Skeletal muscle cell (primary cell): ENCODE measurements at places on chromosomes 3 and 15.

DNA sequence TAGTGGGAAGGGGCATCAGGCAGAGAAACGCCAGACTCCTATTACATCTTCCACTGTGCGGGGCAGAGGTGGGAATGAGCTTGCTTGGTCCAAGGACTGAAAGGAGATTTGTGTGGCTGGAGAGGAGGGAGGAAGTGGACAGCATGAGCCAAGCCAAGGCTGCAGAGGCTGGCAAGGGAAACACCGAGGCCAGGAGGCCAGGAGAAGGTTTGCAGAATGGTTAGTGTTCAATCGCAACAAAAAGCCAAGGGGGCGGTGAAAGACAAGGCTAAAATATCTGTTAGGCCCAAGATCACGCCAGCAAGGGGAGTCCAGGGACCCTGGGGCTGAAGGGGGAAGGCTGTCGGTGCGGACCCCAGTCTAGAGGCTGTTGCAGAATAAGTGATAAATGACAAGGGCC is 75.8 kb downstream of the CPN2 start:
- DNase-seq, result no peak

DNA sequence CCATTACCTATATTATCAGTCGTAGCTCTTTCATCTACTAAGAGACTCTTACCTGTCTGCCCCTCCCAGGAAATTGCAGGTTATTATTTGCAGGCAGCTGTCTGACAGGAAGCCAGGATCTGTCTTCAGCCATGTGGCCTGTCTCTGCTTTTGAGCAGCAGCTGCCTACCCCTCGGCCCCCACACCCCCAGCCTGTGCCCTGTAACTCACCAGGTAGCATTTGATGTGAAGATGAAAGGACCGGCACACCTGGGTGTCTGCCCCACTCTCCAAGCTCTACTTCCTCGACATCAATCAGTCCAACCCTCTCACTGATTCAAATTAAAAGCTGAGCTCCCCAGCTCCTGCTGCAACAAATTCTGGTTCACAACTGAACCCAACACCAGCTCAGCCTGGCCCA is 197.2 kb upstream of the CTNNB1 start:
- no peak for DNase-seq

DNA sequence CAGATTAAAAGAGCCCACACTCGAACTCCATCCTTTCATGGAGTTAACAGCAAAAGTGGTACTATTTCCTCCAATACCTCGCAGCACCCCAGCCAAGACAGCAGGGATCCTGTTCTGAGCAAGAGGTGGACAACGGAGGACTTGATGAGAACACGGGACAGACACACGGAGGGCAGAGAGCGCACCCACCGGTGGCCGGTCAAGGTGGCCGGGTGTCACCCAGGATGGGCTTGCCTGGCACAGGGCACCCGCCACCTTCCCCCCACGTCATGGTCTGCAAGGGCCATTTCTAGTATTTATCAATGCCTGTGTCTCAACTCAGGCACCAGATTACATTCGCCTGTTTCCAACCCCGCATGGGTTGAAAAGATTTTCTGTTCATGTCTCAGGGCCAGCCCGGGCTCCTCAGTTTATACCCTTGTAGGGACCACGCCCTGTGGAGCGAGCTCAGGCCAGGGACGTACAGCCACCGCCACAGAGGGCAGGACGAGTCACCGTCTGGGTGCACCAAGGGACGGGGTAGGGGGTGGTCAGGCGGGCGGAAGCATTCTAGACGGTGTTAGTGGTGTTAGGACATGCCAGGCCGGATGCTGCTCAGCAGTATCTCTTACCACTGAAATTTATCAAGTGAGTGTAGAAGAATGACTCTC is 64.2 kb downstream of the CYFIP1 start:
- no peak for DNase-seq

DNA sequence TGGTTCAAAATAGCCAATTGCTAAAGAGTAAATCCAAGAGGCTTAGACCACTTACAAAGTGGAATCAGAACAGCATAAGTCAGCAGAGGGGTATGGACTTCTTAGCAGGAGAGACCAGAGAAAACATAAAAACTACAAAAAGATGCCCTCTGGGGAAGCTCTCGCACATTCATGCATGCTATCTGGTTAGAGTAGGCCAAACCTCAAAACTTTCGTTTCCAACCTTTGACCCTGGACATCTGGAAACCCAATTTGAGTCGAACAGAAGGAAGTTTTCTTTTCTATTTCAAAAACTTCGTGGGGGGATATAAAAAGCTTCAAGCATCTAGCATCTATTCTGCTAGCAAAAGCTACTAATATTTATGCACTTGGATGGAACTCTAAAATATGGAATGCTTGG is 523.9 kb upstream of the AGTR1 start:
- peak; percentile 43 for DNase-seq

GRCh38 chr15:77015646-77016320 is 20.9 kb downstream of the PSTPIP1 start:
- no peak for DNase-seq

GRCh38 chr3:126923423-126923822 is 59.5 kb upstream of the PLXNA1 start:
- DNase-seq, result no peak

- peak; percentile 19 for DNase-seq
These were observed 155.2 kb downstream of the RBPMS2 start for GRCh38 chr15:64619880-64620839.

DNA sequence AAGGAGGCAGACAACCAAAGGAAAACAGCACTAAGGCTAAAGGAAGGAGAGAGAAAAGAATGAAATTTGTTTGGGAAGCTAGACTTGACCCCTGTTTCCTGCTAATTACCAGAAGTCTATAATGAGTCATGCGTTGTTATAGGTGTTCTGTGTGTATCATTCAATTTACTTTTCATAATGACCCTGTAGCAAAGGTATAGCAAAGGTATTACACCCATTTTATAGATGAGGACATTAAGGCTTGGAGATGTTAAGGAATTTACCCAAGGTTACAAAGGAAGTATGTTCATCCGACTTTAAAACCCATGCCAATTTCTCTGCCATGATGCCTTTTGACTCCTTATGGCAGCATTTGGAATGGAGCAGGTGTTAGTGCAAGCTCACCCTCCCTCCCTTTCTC is 54.9 kb downstream of the RAP2B start:
- DNase-seq, result no peak

DNA sequence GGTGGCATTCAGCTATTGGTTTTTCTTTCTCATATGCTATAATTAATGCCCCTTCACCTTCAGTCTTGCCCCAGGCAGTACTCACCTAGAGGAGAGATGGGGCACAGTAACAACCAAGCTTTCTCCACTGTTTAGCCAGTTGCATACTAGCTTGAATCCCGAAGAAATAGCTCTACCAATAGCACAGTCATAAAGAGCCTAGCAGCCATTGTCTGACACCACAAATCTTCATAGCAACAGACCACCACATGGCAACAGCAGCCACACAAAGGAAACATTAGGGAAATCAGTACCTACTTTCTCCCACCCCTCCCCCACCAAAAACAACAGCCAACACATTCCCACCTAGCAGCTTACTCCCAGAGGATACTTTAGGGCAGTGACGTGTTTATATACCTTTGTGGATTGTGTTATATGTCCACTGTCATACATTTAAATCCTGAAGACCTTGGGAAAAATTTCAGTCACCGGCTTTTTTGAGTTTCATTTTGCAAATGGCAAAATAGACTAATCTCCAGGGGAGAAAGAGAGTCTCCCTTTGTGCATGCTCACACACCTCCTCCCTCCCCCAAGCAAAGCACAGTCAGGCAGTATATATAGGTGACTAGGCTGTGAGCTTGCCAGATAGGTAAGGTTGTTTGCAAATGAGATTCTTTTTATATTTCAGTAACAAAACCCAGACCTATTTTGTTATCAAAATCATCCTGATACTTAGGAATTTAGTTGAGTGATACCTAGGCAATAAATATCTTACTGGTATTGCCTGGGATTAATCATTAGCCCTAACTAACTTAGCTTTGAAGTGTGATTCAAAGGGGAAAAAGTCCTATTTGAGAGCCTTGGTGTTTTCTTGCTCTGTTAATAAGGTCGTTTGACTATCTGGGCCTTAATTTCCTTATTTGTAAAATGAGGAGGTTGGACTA is 140.6 kb downstream of the RBPMS2 start:
- no peak for DNase-seq

- DNase-seq, result no peak
These were observed 2.4 kb downstream of the PLXNA1 start for GRCh38 chr3:126985132-126985985.

- DNase-seq, result no peak
These were observed 398.0 kb downstream of the OTOL1 start for GRCh38 chr3:161894657-161895056.

DNA sequence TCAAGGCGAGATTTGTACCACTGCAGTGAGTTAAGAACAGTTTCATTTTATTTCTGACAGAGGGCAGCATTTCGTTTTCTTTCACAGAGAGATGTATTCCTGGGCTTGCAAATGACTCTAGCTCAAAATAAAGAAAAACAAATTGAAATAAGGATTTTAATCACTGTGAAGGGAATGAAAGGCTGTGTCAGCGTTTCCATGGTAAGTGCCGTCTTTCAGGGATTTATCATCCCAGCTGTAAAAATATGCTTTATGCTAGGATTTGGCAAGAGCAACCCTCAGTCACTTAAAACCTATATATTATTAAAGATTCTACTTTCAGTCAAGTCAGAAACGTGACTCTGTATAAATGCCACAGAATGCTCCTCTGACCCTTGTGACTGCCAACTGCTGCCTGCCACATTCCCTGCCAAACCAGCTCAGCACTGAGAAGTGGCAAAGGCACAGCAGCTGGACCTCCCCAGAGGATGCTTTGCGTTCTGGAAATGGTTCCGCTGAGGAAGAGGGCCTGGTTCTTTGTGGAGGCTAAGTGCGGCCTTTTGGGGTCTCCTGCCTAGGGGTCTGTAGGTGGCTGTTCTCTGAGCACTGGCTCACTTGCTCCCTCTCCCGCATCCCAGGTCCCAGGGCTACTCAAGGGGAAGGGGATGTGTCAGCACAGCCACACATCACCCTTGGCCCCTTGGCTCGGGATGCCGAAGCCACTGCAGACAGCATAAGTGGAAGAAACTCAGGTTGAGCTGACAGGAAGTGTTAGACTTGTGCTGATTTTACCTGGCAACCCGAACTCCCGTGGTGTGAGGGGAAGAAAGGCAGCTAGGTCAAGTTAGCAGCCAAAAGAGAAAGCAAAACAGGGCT is 56.6 kb upstream of the POMGNT2 start:
- DNase-seq, result peak; percentile 65
